Fibroblast of skin of left quadriceps (primary cell): ENCODE measurements at places on chromosomes 4 and X.

DNA sequence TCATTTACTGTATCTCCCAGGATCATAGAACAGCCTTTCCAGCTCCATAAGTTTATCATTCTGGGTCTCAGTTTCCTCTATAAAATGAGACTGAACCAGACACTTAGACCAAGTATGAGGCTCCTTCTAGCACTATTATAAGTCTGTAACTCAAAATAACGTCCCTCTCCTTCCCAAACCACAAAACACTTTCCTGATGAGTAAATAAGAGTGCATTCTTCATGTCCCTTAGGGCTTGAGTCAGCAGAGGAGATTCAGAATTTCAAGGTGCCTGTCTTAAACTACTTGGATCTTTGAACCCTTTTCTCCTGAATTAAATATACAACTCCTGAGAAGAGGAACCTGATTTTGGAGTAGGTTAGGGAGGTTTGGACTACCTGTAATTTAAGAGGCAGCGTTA is 62.6 kb downstream of the GLRA2 start:
- DNase-seq, result no peak

- no peak for DNase-seq
Observed at GRCh38 chrX:24306440-24306839, 7.4 kb downstream of the SUPT20HL2 start.

- no peak for DNase-seq
Observed at GRCh38 chr4:178535939-178536579, 1093.8 kb upstream of the AGA start.

- no peak for DNase-seq
Observed at GRCh38 chr4:9919047-9919446, 102.2 kb downstream of the SLC2A9 start.

DNA sequence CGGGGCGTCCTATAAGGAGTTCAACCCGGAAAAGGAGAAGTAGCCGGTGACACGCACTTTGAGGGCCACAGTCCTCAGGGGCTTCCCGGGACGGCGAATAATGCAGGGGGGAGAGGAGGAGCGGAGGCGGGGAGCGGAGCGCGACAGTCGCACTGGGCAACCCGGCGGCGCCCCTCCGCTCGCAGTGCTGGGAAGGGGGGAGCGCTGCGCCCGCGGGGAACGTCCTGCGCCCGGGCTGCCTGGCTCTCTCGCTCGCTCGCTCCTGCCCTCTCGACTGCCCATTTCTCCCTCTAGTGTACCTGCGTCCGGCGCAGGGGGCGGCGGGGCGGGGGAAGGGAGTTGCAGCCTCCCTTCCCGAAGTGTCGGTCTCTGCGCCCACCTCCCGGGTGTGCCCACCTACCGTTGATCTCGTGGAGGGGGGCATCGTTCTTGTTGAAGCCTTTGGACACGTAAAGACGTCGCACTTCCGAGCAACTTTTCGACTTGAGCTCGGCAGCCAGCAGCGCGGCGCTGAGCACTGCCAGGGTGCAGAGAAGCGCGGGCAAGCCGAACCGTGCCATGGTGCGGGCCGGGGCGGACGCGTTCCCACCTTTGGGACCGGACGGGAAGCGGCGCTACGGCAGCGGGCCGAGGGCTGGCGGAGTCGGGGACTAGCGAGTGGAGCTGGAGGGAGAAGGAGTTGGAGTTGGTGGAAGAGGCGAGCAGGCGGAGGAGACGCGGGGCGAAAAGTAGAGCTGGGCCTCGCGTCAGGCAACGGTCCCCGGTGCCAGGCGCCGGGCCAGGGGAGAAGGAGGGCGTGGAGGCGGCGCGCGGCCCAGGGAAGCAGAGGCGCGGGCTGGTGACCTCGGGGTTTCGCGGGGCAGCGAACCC is 648 bp downstream of the GPC4 start:
- no peak for DNase-seq

DNA sequence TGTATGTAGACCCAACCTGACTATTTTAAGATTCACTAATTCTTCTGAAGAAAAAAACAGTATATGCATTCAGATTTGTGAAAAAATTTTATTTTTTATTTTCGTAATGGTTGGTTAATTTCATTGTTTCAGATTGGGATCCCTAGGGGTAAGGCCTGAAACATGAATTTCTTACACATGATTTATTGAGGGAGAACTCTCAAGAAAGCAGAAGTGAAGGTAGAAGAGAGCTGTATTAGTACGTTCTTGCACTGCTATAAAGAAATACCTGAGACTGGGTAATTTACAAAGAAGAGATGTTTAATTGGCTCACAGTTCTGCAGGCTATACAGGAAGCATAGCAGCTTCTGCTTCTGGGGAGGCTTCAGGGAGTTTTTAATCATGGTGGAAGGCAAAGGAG is 611.9 kb upstream of the TECRL start:
- no peak for DNase-seq

DNA sequence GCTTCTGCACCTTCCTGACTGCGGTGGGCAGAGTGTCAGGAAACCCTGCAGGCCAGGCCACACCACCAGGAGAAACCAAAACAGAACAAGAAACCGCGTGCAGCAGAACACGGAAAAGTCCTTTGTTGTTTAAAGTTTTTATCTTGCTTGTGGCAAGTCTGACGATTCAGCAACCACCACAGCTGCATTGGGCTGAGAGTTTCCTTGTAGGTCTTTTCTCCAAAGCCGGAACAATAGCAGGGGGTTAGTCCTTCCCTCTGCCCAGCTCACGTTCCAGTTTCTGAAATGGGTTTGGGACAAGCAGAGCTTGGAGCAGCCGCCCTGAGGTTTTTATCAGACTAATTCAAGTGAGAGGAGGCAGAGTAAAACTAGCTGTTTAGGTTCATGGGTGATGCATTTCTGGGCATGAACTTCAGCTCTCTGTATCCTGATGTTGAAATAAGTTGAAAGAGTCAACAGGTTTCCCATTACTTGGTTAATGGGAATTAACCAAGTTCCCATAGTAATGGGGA is 216.9 kb downstream of the PTTG2 start:
- no peak for DNase-seq

- DNase-seq, result no peak
Observed at GRCh38 chrX:12910423-12911121, 4.2 kb downstream of the TLR8 start.

GRCh38 chrX:24423960-24424359 is 41.1 kb upstream of the PDK3 start:
- DNase-seq, result no peak

DNA sequence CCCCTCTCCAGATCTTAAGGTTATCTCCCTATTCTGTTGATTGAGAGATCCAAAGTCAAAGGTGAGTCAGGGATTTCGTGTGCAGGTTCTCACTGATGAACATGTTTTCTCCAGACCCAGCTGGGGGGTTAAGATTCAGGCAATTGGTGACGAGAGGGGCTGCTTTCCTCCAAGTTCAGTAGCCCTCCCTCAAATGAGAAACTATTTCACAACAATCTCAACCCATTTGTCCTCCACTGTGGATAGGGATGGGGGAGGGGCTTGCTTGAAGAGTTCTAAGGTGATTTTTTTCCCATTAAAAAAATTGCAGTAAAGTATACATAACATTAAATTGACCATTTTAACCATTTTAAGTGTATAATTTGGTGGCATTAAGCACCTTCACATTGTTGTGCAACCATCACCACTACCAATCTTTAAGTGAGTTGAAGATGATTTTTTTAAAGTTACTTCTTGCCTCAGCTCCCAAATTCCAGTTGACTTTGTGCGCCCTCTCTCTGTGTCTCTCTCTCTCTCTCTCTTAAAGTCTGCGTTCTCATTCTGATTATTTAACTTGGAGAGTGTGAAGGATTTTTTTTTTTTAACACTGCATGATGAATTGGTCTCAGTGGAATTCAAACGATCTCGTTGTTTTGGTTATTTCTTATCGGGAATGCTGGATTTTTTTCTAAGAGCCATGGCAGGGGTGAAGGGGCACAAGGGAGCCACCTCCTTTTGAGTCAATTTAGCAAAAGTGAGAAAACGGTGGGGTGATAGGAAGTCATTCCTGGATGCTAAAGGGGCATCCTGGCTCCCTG is 175.9 kb downstream of the SHROOM3 start:
- no peak for DNase-seq

DNA sequence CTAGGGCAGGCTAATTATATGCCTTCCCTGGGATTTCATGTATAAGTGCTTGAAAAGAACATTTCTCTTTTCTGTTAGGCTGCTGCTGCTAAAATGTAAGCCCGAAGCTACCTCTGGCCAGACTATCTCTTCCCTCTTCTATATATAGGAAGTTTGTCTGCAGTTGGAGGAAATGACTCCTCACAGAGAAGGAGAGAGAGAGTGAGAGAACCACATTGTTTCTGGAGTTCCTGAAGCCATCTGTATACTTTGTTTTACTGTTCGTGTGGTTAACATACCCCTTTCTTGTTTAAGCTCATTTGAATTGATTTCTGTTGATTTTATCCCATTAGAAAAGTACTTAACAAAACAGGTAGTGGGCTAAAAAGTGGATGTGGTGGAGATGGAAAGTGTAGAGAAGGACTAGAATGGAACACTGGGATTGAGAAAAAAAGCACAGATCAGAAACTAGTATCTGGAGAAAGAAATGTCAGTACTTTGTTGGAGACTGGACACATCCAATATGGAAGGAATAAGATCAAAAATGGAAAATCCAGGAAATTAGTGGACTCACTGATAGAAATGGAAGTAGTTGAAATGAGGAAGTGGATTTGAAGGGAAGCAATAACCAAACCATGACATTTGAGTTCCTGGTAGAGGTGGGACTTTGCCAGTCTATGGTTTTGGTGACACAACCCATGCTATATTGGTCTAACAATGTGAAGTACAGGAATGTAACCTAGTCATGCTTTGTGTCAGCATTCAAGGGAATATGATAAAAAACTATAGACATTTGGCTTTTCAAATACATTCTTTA is 112.6 kb downstream of the TMA16 start:
- DNase-seq, result no peak

- DNase-seq, result no peak
Observed at GRCh38 chr4:88928852-88929251, 128.1 kb downstream of the FAM13A start.

DNA sequence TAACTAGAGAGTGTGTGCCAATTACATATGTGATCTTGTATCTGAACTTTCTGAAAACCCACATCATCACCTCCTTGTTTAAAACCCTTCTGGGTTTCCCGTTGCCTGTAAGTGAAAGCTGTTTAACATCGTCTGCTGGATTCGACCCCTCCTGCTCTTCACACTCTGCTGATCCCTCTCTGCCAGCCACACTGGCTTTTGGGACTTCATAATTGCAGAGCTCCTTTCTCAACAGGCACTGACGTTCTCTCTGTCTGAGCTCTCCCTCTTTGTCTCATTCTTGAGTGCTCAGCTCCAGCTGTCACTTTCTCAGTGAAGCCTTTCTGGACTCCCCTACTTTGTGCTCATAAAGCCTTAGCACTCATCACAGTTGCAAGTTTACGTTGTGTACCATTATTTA is 153.9 kb downstream of the CEP135 start:
- no peak for DNase-seq

DNA sequence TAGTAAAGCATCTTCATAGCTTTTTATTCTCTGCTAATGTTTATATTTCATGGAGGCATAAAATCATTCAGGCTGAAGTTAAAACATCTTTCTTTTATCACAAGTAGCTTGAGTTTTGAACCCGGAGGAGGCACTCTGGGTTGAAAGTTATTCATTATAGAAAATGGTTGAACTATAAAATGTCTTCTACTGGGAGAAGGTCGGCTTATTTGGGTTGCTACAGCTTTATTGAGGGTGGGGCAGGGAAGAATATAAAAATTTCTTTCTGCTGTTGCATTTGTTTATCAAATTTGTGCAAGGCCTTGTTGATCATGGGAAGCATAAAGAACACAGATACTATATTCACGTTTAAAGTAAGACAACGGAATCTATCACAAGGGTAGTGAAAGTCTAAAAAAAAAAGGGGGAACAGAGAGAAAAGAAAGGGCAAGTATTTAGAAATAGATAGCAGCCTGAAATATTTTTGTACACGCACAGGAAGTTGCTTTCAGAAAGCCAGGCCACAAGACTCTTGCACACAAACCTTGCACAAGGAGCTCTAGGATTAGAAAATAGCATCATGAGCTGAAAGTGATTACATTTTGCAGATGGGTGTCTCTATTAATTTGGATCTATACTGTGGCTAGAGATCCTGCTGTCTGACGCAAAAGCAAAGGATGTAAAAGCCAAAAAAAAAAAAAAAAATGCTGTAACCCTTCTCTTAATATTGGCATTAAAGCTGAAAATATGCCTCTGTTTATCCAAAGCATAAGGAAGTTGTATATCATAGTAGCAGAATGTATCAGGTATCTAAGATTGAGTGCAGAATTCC is 37.2 kb upstream of the FAM9C start:
- DNase-seq, result peak; percentile 46

GRCh38 chr4:113998079-113998478 is 18.6 kb upstream of the ARSJ start:
- no peak for DNase-seq

DNA sequence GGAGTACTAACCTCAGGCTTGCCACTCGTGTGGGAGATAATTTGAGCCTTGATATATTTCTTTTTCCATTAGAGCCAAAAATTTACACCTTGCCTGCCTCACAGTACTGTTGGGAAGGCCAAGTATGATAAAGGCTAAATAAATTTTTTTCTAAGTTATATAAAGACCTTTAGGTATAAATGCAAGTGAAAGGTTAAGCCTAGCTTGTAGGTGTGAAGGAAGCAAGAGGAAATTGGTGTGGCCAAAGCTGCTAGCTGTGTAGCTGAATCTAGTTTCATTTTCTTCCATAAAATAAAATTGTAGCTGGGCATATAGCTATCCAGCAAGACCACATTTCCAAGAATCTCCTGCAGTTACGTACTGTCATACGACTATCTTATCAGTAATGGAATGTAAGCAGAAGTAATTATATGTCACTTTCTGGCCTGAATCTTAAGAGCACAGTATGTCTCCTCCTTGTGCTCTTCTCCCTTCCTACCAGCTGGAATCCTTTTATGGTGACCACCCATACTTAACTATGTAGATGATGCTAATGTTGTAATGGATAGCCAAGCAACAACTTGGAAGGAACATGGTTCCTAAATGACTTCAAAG is 14.3 kb upstream of the GABRE start:
- no peak for DNase-seq

DNA sequence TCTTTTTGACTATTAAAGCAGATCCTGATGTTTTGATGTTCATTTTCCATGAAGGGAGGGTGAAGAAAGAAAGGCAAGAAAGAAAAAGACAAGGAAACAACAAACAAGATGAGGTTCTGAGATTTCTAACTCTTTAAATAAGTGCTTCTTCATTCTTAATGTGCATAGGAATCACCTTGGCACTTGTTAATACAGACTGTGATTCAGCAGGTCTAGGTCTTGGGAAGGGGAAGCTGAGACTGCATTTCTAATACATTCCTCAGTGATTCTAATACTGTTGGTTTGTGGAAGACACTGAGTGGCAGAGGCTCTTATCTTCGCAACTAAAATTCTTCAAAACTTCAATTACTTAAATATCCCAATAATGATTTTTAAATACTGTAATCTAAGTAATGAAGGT is 95.2 kb upstream of the NAP1L5 start:
- DNase-seq, result peak; percentile 8

- no peak for DNase-seq
Observed at GRCh38 chr4:110059556-110060191, 138.7 kb downstream of the ELOVL6 start.

GRCh38 chrX:71143508-71143907 is 1.1 kb upstream of the NLGN3 start:
- no peak for DNase-seq

DNA sequence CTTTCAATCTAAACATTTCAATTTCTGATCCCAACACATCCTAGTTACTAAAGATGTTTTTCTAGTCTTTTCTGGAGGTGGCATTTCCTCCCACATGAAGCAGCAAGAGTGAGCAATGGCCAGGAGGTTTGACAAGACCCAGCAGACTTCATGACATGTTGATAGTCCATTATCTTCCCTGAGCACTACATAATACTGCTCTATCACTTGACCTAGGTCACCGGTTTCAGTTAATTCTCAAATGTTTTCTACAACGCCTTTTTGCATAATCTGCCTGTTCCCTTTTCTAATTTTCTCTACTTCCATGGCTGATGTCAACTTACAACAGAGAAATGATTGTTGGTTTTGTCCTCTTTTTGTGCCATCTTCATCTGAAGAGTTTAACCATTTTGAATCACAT is 62.0 kb upstream of the GPRIN3 start:
- no peak for DNase-seq
